ENCODE measurements at places on chromosomes 6 and 20. TPM values are rescaled to one million over a fixed set of nuclear protein-coding genes. Genes with fewer than 3 reads are reported as not detected.

DNA sequence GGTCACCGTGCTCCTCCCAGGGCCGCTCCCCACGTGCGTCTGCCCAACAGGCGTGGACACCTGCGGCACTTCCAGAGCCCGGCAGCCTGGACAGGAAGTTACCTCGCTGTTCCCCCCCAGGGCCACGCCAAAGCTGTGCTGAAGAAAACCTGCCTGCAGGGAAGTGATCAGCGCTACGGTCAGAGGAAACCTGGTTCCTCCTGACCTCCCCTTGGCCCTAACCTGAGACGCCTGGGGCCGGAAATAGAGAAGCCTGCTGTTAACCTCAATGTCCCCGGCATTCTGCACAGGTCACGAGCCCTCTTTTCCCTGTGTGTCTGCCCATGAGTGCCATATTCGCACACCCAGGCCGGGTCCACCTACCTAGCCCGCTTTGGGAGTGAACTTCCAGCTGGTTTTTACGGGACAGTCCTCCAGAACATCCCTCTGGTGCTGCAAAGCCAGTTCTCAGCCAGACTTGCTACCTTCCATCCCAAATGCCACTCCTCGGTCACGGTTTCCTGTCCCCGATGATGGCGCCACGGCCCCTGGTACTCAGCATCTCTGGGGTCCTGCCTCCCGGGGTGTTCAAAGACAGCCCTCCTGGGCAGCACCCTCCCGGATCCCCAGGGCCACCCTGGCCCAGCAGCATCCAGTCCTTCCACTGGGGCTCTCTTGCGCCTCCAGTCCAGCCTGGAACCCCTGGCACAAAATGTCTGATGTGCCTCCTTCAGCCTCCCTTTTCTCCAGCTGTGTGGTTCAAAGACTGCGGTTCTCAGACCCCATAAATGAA, 12.0 kb upstream of the IRF4 start:
- no peak for DNase-seq
- H3K4me3 ChIP-seq = no peak overlapping the region
- H3K27ac ChIP-seq = no peak overlapping the region
- no peaks in the 10 kb centered on the region for H3K4me1 ChIP-seq
- no peaks in the 10 kb centered on the region for H3K27me3 ChIP-seq
- H3K36me3 ChIP-seq = no peaks in the 10 kb centered on the region

- DNase-seq = no peak
- H3K4me3 ChIP-seq = no peak overlapping the region
- H3K27me3 ChIP-seq = no peaks in the 10 kb centered on the region
- peaks cover 6% of the 10 kb centered on the region for H3K4me1 ChIP-seq
These were observed 173.2 kb downstream of the TMEM242 start for GRCh38 chr6:157150076-157150475.

PRDM13 gene
- total RNA-seq = not detected

MDFI gene
- 22.3 TPM for total RNA-seq

RHAG gene
- not detected for total RNA-seq
